LHCN-M2 (cell line): ENCODE measurements at places on chromosomes 7 and 10. TPM values are rescaled to one million over a fixed set of nuclear protein-coding genes. Genes with fewer than 3 reads are reported as not detected.

GRCh38 chr7:50920031-50920635, 137.4 kb upstream of the GRB10 start:
- peak; percentile 14 for DNase-seq

DNA sequence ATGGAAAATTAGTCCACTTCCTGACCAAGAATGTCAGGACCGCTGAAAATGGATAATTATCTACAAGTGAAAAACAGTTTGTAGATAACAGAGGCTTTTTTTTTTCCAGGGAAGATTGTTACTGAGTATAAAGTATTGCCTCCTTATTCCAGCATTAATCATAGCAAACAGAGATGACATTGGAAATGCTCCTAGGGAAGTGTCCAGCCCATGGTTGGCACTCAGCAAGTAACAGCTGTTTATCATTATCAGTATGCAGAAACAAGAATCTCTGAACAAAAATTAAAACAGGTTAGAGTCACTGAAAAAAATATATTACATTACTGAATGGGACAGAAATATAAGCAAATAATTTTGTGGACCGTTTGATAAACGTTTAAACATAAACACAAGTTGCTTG, 14.6 kb downstream of the FGL2 start:
- DNase-seq, result no peak

DNA sequence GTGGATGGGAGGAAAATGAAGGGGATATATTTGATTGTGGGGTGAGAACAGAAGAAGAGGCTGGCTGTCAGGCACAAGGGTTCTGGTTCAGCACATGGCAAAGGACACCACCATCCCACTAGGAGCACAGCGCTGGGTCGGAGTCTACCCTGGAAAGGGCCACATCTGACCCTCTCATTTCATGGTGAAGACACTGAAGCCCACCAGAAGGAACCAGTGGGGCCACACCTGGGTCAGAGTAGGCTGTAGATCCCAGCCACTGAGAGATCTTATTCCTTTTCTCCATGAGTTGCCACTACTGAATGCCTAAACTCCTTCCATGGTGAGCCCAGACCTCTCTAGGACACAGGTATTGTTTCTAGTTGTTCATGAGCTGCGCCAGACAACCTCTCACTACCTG, 25.8 kb downstream of the SFTPD start:
- DNase-seq, result no peak

GRCh38 chr10:95309958-95310357, 19.2 kb upstream of the PDLIM1 start:
- DNase-seq, result no peak

GRCh38 chr7:85067371-85067770, 119.5 kb downstream of the SEMA3D start:
- DNase-seq, result no peak

The CALHM3 gene
- total RNA-seq, result not detected in 2 replicates

The FAM237B gene
- not detected in 2 replicates for total RNA-seq

DNA sequence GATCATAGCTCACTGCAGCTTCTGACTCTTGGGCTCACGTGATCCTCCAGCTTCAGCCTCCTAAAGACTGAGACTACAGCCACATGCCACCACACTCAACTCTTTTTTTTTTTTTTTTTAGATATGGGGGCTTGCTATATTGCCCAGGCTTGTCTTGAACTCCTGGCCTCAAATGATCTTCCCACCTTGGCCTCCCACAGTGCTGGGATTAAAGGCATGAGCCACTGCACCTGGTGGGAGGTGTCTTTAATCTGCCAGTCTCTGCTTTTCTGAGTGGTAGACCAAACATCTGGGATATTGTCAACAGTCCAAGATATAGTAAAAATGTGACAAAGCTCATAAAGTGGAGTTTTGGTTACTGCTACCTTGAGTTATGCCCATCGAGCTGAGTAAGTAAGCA, 104.9 kb upstream of the FOXP2 start:
- no peak for DNase-seq

DNA sequence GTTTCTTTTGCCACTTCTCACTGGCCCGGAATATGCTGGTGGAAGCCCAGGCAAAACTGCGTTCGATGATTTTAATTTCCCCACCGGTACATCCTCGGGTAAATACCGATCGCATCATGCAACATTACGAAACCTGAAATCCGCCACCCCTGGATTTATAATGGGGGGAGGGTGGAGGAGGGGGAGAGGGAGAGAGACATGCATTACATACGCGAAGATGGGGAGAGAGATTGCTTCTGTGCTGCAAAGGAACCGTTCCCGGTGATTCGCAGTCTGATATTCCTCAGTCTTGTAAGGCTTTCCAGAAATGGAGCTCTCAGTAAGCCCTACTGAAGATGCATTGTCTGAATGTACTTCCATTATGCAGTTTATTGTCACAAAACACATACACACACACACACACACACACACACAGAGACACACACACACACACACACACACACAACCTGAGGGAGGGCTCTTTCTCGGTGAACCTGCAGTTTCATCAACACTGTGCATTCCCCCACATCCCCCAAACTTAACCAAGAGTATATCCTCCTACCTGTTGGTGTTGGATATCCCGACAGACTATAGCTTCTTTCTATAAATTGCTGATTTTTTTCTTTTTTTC, 741 bp downstream of the GPR85 start:
- peak; percentile 56 for DNase-seq

DNA sequence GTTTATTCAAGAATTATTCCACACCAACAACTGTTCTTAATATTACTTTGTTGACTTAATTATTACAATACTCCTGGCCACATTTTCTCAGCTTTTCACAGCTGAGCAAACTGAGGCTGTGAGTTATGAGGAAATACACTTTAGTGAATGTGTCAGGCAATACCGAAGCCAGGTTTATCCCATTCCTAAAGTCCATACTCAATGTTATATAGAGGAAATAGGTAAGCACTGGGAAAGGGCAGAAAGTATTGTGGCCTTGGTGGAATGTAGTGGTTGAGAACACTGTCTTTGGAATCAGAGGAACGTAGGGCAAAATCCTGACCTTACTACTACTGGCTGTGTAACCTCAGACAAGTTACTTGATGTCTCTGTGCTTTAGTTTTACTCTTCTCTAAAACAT, 110.8 kb downstream of the CD36 start:
- DNase-seq, result no peak

DNA sequence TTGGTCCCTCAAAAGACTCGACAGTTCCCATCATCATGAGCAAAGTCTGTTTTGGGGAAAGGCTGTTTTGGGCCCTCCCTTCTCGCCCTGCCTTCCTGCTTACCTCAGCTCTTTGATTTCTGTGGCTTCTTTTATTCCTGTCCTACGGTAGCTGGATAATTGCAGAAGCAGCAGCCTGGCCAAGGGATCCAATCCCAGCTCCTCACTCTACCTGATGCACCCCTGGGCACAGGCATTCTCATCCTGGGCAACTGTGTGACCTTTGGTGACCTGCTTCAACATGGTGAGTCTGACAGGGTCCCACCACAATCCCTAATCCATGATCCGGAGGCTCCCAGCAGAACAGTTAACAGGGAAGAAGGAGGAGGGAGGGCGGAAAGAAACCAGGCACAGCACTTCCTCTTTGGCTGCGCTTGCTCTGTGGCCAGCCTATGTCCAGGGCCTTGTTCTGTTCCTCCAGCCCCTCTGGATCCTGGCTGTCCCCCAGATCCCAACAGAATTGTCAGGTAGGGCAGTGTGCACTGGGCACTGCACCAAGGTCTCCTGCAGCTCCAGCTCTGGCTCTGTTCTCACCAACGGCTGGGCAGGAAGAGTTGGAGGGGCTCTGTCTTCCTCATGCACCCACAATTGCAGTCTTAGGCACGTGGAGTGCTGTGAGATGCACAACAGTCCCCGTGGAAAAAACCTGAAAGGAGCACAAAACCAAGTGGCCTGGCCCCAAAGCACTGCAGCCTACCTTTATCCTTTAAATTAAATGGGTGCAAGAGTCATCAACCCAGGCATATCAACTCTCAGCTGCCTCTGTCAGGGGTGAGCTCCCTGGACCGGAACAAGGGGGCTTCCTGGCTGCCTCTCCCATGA, 144.4 kb downstream of the PTPN20 start:
- DNase-seq, result no peak

DNA sequence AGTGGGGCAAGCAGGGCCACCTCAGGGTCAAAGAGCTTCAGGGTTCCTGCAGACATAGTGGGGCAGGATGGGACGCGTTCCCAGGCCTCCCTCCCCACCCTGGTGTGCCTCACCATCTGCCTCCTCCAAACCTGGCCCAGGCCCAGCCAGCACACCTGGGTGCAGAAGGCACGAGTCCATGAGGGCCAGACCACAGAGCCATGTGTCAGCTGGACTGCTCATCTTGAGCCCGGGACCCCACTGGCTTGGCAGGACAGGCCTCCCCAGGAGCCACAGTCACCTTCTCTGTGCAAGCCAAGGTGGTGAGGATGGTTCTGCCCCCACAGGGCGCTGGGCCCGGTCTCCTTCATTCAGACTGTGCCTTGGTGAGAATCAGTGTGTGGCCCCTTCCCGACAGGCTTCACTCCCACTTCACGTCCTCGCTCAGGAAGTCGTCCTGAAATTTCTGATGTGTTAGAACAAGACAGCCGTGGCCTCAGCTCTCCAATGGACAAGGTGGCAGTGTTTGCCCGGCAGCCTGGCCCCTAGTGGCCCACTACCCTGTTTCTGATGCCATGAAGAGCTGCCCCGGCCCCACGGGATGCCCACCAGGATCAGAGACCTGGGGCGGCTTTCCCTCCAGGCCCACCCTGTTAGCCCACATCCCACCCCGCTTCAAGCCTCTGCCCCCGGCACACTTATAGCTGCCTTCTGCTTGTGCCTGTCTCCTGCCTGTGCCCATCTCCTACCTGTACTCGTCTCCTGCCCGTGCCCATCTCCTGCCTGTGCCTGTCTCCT, 59.6 kb upstream of the EBF3 start:
- no peak for DNase-seq

The TMEM178B gene
- total RNA-seq, result 0.34 and 0.45 TPM in 2 replicates

- no peak for DNase-seq
Observed at GRCh38 chr10:132102717-132103110, 37.0 kb downstream of the JAKMIP3 start.

DNA sequence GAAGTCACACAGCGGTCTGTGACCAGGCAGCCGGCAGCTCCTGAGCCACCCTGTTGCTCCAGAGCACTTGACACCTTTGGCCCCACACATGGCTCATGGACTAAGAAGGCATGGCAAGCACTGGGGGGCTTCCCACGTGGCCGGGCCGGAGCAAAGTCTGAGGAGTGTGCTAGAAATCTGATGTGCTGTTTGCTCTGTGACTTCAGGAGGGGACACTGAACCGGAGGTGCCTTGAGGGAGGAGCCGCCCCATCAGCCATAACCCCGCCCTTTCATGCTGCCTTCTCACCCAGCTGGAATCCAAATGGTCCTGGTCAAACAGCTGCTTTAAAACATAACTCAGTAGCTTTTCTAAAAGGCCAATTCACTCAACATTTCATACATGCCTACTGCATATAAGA, 33.5 kb downstream of the PROSER2 start:
- DNase-seq, result peak; percentile 75

The CFAP69 gene
- total RNA-seq, result 1.6 and 14.7 TPM in 2 replicates
